ENCODE measurements at places on chromosomes 16 and 17. TPM values are rescaled to one million over a fixed set of nuclear protein-coding genes. Genes with fewer than 3 reads are reported as not detected.

GRCh38 chr16:47949714-47950113, 206.1 kb downstream of the ABCC12 start:
- peaks cover 19% of the 10 kb centered on the region for H3K4me1 ChIP-seq
- no peak for DNase-seq
- H3K27ac ChIP-seq: no peak overlapping the region
- no peaks in the 10 kb centered on the region for H3K36me3 ChIP-seq
- H3K27me3 ChIP-seq: no peaks in the 10 kb centered on the region

- H3K27me3 ChIP-seq: no peaks in the 10 kb centered on the region
- peaks cover 5% of the 10 kb centered on the region for H3K4me1 ChIP-seq
- H3K27ac ChIP-seq: no peak overlapping the region
- no peak for DNase-seq
These were observed 15.3 kb downstream of the SLC13A2 start for GRCh38 chr17:28488533-28489276.

GRCh38 chr17:19268611-19269010, 31.4 kb downstream of the EPN2 start:
- H3K27ac ChIP-seq: no peak overlapping the region
- no peak for DNase-seq
- no peak overlapping the region for H3K4me3 ChIP-seq
- no peaks in the 10 kb centered on the region for H3K36me3 ChIP-seq

DNA sequence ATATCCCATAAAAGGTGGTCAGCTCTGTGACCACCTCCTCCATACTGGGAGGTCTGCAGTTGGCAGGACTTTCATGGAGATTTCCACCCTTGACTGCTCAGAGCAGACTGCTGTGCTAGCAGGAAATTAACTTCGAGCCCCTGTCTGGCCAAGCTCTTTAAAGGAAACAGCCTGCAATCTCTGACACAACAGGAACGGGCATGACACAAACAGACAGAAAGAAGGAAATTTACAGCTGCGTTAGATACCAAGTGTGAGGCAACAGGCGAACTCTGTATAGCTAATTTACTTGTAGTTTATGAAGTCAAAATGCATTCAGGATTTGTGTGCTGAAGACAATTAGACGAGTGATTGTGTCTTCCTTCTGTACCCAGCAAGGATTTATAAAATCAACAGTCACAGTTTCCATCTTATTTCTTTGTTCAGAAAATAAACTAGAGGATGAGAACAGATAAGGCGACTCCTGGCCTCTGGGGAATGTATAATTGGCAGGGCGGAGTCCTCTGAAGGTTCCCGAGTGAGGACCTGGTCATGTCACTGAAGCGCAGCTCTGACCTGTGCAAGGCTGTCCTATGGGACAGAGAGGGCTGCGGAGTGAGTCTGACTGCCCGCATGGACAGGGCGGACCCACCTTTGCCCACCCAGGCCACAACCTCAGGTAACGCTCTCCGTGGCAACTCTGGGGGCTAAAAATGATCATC, 16.1 kb downstream of the WIPI1 start:
- peak; percentile 49 for DNase-seq
- H3K27me3 ChIP-seq: no peaks in the 10 kb centered on the region
- peak overlapping the region; percentile 6 for H3K4me3 ChIP-seq
- H3K36me3 ChIP-seq: no peaks in the 10 kb centered on the region

- DNase-seq: peak; percentile 59
- H3K27me3 ChIP-seq: no peaks in the 10 kb centered on the region
- no peak overlapping the region for H3K4me3 ChIP-seq
- H3K36me3 ChIP-seq: no peaks in the 10 kb centered on the region
- H3K27ac ChIP-seq: no peak overlapping the region
These were observed 56.3 kb downstream of the XYLT1 start for GRCh38 chr16:17414421-17414820.

- H3K4me3 ChIP-seq: no peak overlapping the region
- DNase-seq: peak; percentile 38
- H3K4me1 ChIP-seq: no peaks in the 10 kb centered on the region
These were observed 23.4 kb downstream of the SMIM36 start for GRCh38 chr17:55487695-55488432.

DNA sequence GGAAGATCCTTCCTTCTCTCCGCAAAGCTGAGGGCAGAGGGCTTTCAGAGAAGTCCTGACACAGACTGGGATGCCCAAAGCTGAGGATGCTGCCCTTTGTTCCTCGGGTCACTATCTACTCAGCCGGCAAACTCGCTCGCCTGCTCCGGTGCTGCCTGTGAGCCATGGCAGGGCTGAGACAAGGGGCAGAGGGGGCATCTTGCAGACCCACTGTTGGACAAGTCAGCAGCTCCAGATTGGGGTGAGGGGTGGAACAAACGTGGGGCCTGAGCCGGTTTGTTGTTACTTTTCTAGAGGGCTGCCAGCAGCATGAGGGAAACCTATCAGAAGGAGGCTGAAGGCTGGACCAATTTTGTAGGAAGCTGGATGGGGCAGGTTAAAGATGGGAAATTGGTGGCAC, 47.1 kb upstream of the PIK3R6 start:
- no peak overlapping the region for H3K27ac ChIP-seq
- no peak for DNase-seq
- H3K4me3 ChIP-seq: no peak overlapping the region
- H3K27me3 ChIP-seq: 0 out of 2 replicates have a peak, but pooled peaks cover 3% of the 10 kb centered on the region

GRCh38 chr16:85717393-85718152, 28.8 kb upstream of the GINS2 start:
- no peak overlapping the region for H3K4me3 ChIP-seq
- DNase-seq: peak; percentile 91
- H3K27me3 ChIP-seq: no peaks in the 10 kb centered on the region
- no peaks in the 10 kb centered on the region for H3K4me1 ChIP-seq

DNA sequence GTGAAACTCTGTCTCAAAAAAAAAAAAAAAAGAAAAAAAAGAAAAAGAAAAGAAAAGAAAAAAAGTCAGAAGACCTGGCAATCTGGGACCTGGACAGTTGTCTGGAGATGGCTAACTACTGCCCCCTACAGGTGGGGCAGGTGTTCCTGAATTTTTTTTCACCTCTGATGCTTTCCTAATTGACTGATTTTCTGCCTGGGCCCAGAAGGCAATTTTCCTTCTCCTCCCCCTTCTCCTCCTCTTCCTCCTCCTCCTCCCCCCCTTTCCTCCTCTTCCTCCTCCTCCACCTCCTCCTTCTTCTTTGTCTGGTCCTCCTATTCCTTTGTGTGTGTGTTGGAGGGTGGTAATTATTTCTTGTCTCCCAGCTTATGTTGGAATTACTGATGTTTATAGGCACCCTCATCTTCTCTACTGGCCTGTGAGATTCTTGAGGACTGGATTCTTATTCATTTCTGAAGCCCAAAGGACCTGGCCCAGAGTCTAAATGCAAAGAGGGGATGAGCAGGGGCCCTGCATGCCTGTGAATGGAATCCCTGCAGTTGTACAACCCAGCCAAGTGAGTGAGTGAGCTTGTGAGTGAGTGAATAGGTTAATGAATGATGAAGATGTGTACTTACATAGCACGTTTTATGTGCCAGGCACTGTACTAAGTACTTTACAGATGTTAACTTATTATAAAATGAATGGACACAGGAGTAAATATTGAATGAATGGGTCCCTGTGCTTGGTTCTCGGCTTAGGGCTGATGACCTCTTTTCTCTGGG, 26.9 kb downstream of the IRX5 start:
- H3K36me3 ChIP-seq: no peaks in the 10 kb centered on the region
- no peak overlapping the region for H3K4me3 ChIP-seq
- DNase-seq: peak; percentile 83
- H3K27ac ChIP-seq: no peak overlapping the region

Gene APOBR
- 0.41 TPM for total RNA-seq

GRCh38 chr17:78117027-78117981, 11.3 kb downstream of the TMC6 start:
- DNase-seq: no peak
- peaks cover 5% of the 10 kb centered on the region for H3K36me3 ChIP-seq
- H3K4me1 ChIP-seq: peaks cover 8% of the 10 kb centered on the region
- no peak overlapping the region for H3K27ac ChIP-seq
- no peaks in the 10 kb centered on the region for H3K27me3 ChIP-seq

Gene CCL8
- total RNA-seq: not detected

DNA sequence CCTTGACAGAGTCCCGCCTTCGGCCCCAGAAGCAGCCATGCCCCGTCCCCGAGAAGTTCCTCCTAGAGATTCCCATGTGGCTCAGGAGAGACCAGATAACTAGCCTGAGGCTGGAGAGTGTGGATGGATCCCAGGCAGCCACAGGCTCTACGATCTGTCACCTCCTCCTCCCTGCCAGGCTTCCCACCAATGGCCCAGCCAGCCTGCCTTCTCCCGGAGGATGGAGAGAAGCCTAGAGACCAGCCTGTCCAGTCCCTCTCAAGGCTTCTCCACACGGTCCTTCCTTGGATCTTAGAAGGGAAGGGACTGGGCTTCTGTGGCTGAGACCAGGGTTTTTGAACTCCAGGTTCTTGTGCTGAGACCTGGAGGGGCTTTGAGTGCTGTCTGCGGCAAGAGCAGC, 1.6 kb upstream of the SMTNL2 start:
- no peaks in the 10 kb centered on the region for H3K36me3 ChIP-seq
- H3K4me1 ChIP-seq: no peaks in the 10 kb centered on the region
- no peak for DNase-seq
- H3K27me3 ChIP-seq: no peaks in the 10 kb centered on the region
- no peak overlapping the region for H3K27ac ChIP-seq

- no peak overlapping the region for H3K4me3 ChIP-seq
- no peaks in the 10 kb centered on the region for H3K27me3 ChIP-seq
- H3K4me1 ChIP-seq: no peaks in the 10 kb centered on the region
- no peaks in the 10 kb centered on the region for H3K36me3 ChIP-seq
- no peak overlapping the region for H3K27ac ChIP-seq
These were observed 17.1 kb upstream of the PHF12 start for GRCh38 chr17:28968231-28968913.

Gene KCNJ2
- not detected for total RNA-seq

DNA sequence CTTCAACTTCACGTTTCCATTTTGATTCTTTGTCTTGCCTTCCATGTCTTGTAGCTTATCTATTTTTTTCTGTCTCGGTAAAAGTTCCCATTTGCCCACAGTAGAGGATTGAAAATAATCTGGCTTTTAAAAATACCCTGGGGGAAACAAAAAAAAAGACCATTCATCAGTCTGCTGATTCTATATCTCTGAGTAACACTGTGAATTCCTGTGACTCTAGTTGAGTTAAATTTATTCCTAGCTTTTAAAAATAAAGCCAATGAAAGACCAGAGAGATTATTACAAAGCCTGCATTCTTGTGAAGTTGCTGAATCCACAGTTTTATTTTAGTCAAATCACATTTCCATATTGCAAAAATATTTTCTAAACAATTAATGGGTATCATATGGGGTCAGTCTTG, 532.3 kb downstream of the CDH13 start:
- no peaks in the 10 kb centered on the region for H3K27me3 ChIP-seq
- DNase-seq: no peak
- H3K4me1 ChIP-seq: no peaks in the 10 kb centered on the region

GRCh38 chr17:12395733-12396354, 269.8 kb upstream of the MYOCD start:
- no peak overlapping the region for H3K27ac ChIP-seq
- H3K4me1 ChIP-seq: no peaks in the 10 kb centered on the region
- no peaks in the 10 kb centered on the region for H3K27me3 ChIP-seq
- no peaks in the 10 kb centered on the region for H3K36me3 ChIP-seq
- no peak overlapping the region for H3K4me3 ChIP-seq

GRCh38 chr16:1557074-1557473, 23.6 kb downstream of the TMEM204 start:
- H3K27me3 ChIP-seq: no peaks in the 10 kb centered on the region
- no peak overlapping the region for H3K4me3 ChIP-seq
- H3K36me3 ChIP-seq: 0 out of 2 replicates have a peak, but pooled peaks cover 2% of the 10 kb centered on the region
- H3K4me1 ChIP-seq: no peaks in the 10 kb centered on the region
- DNase-seq: no peak
- H3K27ac ChIP-seq: no peak overlapping the region

DNA sequence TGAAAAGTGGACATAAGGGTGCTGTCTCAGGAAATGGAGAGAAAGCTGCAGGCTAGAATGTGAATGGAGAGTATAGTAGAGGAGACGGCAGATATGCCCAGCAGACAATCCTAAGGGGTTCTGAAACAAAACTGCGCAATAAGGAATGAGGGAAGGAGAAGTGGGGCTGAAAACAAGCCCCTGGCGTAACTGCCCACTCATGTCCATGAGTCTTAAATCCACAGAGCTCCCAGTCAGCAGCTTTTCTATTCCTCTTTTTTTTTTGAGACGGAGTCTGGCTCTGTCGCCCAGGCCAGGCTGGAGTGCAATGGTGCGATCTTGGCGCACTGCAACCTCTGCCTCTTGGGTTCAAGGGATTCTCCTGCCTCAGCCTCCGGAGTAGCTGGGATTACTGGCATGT, 5.9 kb downstream of the STRADA start:
- no peak for DNase-seq
- peaks cover 10% of the 10 kb centered on the region for H3K4me1 ChIP-seq
- no peaks in the 10 kb centered on the region for H3K27me3 ChIP-seq

Gene TBC1D3E
- total RNA-seq: not detected

DNA sequence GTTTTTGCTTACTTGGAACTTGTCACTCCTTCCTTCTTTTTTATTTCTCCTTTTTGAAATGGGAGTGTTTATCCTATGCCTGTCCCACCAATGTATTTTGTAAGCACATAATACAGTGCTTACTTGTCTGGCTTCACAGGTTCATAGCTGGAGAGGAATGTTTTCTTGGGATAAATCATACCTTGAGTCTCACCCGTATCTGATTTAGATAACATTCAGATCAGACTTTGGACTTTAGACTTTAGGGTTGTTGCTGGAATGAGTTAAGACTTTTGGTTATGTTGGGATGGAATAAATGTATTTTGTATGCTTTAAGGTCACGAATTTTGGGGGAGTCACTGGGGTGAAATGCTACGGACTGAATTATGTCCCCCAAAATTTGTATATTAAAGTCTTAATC, 13.0 kb upstream of the LRRC75A start:
- no peak overlapping the region for H3K27ac ChIP-seq
- H3K4me3 ChIP-seq: no peak overlapping the region
- peaks cover 7% of the 10 kb centered on the region for H3K4me1 ChIP-seq
- DNase-seq: no peak
- no peaks in the 10 kb centered on the region for H3K27me3 ChIP-seq
